ENCODE measurements at places on chromosomes 5 and 9.

- DNase-seq, result peak; percentile 6
Observed at GRCh38 chr5:54727874-54728587, 210.5 kb downstream of the SNX18 start.

DNA sequence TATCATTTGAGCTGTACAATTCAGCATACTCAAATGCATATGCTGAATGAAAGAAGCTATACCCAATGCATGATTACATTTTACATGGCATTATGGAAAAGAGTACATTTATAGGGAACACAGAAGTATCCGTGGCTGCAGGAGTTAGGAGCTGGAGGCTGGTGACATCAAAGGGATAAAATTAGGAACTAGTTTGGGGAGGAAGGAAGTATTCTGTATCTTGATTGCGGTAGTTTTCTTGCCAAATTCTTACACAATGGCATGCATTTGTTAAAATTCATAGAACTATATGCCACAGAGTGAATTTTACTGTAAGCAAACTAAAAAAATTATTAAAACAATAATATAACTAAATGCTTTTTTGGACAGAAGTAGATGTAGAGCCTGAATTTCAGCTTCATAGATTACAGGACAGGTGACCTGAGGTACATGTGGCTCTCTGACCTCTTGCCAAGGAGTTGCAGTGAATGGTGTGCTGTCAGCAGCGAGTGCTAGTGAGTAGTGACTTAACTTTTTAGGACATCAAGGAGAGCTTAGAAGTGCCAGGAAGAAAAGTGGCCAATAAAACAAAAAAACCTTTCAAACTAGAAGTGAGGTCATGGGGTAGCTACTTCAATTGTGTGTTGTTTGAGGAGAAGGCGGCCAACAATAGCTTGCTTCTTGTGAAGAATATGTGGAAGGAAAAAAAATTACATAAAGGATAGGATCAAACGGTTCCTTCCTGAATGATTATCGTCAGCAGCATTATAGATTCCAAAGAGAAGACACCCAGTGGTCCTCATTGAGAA, 514.9 kb upstream of the CLINT1 start:
- DNase-seq, result no peak

DNA sequence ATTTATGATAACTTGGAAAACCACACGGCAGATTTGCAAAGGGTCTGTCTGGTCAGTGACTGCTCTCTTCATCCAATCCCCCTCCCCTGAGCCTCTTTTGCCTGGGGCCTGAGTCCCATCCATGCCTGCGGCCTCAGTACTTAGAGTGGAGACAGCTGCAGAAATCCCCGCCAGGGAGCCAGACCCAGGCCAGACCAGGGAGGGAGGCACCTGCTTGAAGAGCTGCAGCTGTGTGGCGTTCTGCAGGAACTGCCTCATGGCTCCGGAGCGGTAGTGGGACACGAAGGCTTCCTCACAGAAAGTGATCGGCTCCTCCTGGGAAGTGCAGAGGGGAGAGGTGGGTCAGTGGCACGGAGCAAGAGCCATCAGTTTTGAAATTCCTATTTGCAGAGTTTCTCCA, 101.6 kb downstream of the CRB2 start:
- DNase-seq, result no peak

- no peak for DNase-seq
Observed at GRCh38 chr9:71984403-71984802, 73.0 kb downstream of the C9orf85 start.

DNA sequence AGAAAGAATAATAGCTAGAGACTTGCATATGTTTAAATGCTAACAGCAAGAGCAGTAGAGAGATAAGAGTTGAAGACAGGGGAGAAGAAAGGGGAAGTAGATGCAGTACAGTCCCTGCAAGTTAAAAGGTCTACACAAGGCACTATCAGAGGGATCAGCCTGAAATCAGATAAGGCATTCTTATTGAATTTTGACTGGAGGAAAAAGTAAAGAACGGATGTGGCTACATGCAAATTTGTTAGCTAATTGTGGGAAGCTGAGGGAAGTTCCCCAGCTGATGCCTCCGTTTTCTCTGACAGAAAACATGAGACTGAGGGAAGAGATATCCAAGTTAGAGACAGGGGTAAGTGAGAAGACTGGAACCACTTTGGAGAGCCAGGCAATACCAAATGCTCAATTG, 12.9 kb upstream of the RHOBTB3 start:
- no peak for DNase-seq

DNA sequence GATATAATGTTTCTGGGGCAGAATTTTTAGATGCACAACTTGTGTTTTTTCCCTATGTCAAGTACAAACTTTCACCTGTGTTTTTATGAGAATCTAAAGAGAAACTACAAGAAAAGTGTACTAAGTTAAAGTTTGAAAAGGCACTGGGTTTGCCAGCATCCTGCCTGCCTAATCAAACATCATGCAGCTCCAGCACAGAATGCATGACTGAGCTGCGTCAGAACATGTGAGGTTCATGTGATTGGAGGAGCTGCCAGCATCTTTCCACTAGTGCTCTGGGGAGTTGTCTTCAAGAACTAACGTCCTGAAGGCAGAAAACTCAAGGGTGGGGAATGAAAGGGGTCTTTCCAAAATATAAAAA, 46.1 kb upstream of the RIC1 start:
- DNase-seq, result no peak

DNA sequence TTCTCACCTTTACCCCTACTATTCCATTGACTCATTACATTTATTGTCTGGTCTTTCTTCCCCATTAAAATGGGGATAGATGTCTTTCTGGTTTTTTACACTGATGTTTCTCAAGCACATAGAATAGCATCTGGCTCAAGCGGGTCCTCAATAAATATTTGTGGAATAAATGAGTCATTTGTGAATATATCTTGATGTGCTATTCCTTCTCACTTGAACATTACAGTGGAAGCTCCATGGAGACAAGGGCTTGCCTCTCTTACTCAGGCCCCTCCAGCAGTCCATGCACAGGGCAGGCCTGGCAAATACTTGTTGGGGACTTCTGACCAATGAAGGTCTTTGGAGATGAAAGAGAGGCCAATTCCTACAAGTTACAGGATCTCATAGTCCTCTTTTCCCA, 151.7 kb upstream of the TAS2R1 start:
- DNase-seq, result no peak

DNA sequence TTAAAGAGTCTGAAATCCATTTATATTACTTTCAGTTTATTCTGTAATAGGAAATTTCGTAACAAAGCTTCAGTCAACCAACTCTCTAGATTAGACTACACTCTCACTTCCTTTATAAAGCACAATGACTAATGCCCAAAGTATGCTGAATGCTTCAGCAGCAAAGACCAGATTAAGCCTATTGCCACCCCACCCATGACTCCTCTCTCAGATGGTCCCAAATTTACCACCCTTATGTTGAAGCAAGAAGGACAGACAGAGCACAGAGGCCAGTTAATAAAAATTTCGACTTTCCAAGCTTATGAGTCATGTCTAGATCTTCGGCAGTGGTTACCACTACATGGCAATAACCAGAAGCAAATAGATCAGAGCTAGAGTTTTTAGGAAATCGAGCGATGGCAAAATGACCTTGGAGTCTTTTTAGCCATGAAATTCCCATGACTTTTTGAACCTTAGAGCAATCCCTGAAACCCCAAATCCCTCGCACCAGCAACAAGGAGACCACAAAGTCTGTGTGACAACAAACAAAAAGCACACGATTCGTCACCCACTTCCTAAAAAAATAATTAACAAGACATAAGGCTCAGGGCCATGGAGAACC, 287.8 kb upstream of the RASA1 start:
- DNase-seq, result peak; percentile 43

- DNase-seq, result no peak
Observed at GRCh38 chr5:30991462-30991861, 202.0 kb upstream of the CDH6 start.

DNA sequence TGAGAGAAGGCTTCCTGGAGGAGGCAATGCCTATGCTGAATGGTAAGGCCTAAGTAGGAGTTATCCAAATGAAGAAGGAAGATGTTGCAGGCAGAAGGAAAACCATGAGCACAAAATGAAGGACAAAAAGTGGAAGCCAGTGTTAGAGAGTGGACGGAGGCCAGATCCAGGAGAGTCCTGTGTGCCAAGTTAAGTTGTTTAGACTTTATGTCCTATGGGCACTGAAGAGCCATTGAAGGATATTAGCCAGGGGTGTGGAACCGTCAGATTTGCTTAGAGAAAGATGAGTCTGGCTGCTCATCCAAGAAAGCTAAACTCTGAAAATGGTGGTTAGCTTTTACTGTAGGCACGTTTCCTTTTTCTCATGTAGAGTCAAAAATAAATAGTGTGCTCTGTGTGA, 254.7 kb downstream of the ADAMTSL1 start:
- no peak for DNase-seq

GRCh38 chr5:79285833-79286232, 49.9 kb downstream of the JMY start:
- no peak for DNase-seq

DNA sequence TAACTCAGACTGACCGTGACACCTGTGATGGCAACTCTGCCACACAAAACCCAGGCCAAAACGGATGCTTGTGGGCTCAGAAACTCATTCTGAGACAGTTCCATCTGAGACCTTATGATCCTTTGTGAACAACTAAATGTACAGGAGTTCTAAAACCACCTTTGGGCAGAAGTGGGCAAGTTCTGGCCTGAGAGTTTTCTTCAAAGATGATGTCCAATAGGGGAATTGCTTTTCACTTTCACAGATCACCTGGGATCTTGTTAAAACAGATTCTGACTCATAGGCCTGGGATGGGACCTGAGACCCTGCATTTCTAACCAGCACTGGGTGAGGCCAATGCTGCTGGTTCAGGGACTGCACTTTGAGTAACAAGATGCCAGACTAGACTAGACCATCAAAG, 67.8 kb upstream of the SLC25A51 start:
- no peak for DNase-seq

- no peak for DNase-seq
Observed at GRCh38 chr5:61641748-61642565, 309.9 kb downstream of the ZSWIM6 start.

DNA sequence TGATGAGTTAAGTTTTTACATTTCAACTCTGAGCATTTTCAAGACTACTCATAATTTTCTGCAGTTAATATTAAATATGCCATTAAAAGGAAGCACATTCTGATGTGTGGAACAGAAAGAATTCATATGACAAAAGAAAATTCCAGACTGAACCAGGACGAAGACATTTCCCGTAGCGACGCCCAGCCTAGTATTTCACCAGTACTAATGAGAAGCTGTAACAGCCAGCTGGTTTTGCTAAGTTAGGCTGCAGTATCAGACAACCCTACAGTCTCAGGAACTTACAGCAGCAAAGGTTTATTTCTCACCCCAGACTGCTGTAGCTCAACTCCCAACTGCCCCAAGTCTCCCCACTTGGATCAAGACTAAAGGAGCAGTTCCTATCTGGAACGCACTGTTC, 91.6 kb downstream of the TMEM174 start:
- DNase-seq, result no peak

DNA sequence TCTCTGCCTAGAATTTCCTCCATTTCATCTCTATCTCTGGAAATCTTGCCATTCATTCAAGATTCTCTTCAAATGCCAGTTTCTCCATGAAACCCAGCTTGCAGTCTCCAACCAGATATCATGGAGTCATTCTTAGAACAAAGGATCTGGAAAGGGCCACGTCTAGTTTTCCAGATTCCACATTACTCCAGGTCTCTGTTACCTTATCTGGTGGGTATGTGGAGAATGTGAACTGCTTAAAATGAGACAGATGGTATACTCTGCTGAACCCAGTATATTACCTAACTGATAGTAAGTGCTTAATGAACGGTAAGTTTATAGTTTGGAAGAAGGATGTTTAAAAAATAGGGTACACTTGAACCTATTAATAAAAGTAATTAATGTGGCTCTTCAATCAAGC, 52.3 kb upstream of the ZSWIM6 start:
- DNase-seq, result no peak

Data from HL-60 (cell line).